ENCODE measurements at places on chromosomes 6 and 20.

DNA sequence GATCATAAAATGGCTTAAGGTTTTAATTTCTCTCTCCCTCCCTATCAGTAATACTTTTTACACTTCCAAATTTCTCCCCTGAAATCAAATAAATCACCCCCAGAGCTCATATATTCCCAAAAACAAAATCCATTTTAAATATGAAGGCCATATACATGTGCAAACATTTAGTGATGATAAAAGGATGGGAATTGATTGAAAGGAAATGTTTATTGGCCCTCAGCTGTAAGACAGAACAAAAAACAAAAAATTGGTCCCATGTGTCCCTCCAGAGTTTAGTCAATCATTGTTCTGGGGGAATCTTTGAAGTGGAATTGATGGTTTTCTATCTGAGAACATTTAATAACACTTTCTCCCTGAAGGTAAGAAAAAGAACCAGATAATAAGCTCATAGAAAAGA is 91.7 kb downstream of the COL12A1 start:
- H3K4me3 ChIP-seq = no peak overlapping the region
- no peak for DNase-seq
- no peak overlapping the region for H3K27ac ChIP-seq
- H3K36me3 ChIP-seq = no peaks in the 10 kb centered on the region
- H3K27me3 ChIP-seq = no peaks in the 10 kb centered on the region
- no peaks in the 10 kb centered on the region for H3K4me1 ChIP-seq

DNA sequence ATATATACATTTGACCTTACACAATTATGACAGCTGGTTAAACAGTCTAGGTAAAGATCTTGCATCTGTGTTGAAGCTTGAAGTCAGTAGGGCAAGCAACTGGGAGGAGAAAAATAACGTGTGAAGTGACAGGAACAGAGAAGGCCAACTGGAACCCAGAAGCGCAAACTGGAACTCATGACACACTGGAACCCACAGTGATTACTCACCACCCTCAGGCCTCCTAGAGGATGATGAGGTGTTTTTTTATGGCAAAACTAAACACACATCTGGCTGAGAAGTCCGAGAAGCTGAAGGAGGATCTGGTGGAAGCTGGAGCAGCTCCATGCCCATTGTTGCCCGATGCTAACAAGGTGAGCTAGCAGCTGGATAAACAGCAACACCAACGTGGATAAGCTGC is 108.1 kb downstream of the TMEM200A start:
- no peak overlapping the region for H3K4me3 ChIP-seq
- H3K27ac ChIP-seq = no peak overlapping the region
- H3K4me1 ChIP-seq = no peaks in the 10 kb centered on the region
- DNase-seq = no peak
- no peaks in the 10 kb centered on the region for H3K27me3 ChIP-seq

DNA sequence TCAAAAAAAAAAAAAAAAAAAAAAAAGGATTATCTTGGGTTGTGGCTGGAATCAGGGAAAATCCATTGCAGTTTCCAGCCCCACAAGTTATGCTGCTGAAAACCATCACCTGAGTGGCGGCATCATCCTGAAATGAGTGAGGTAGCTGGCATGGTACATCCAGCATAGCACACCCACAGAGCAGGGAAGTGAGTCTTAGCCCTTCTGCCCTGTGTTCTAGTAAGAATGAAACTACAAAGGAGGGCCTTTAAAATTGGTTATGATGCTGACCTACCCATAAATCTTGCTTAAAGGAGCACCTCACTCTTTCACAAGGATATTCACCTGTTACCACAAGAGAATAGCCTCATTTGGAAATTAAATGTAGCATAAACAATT is 119.2 kb downstream of the NFATC2 start:
- no peak overlapping the region for H3K27ac ChIP-seq
- no peak overlapping the region for H3K4me3 ChIP-seq
- DNase-seq = no peak

- H3K27me3 ChIP-seq = no peaks in the 10 kb centered on the region
- H3K4me1 ChIP-seq = peaks cover 37% of the 10 kb centered on the region
- H3K4me3 ChIP-seq = no peak overlapping the region
- peak; percentile 97 for DNase-seq
- H3K27ac ChIP-seq = peak overlapping the region; percentile 66
- no peaks in the 10 kb centered on the region for H3K36me3 ChIP-seq
Measured at GRCh38 chr20:34907616-34908469, 31.4 kb downstream of the ACSS2 start.

- H3K27ac ChIP-seq = no peak overlapping the region
- no peak for DNase-seq
- H3K27me3 ChIP-seq = no peaks in the 10 kb centered on the region
Measured at GRCh38 chr6:23308166-23308565, 738.8 kb downstream of the HDGFL1 start.

DNA sequence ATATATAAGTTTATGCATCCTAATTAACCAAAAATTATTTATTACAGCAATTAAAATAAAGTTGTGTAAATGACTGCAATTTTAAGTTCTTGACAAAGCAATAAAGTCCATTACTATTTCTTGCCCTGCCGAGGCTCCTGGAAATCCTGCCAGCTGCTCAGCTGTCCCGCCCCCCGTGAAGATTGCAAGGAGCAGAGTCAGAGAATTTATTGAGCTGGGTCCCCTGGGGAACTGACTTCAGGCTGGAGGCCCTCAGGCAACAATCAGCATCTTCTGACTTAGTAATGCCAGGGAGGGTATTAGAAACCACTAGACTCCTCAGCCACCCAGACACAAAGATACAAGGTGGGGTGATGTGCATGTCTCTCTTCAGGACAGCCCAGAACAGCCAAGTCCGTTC is 92.3 kb downstream of the EDN3 start:
- H3K36me3 ChIP-seq = no peaks in the 10 kb centered on the region
- no peak overlapping the region for H3K4me3 ChIP-seq
- no peaks in the 10 kb centered on the region for H3K27me3 ChIP-seq
- no peaks in the 10 kb centered on the region for H3K4me1 ChIP-seq
- DNase-seq = no peak
- H3K27ac ChIP-seq = no peak overlapping the region

- H3K27me3 ChIP-seq = no peaks in the 10 kb centered on the region
- H3K4me3 ChIP-seq = no peak overlapping the region
- DNase-seq = no peak
Measured at GRCh38 chr20:9145142-9145541, 76.3 kb downstream of the PLCB4 start.

DNA sequence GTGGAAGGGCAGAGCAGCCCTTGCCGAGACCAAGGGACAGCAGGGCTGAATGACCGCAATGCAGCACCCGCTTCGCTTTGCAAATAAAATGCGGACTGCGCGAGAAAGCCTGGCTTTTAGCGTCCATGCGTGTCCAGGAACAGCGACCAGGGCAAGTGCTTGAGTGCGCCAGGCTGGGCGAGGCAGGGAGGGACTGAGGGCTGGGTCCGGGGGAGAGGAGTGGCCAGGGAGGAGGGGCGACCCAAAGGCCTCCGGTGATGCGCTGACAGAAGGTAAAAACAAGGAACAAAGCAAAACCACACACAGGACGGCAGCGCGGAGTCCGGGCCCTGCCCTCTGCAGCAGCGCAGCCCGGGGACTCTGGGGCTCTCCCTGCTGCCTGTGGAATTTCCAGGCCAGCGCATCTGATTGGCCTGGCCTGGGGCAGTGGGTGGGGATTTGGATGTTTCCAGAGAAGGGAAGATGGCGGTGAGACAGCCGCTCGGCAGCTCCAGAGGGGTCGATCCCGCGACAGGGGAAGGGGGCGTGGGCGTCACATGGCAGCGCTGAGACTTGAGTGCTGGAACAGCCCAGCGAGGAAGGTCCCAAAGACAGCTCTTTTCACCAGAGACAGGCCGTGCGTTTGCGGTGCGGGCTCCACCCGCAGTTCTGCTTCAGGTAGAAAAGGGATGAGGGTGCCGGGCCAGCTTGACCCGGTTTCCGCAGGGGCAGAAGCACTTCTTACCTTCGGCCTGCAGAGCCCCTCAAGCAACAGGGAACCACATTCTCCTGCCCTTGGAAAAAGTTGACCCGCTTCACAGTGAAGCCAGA is 51.8 kb downstream of the SSR1 start:
- H3K4me1 ChIP-seq = peaks cover 7% of the 10 kb centered on the region
- H3K4me3 ChIP-seq = peak overlapping the region; percentile 51
- H3K27ac ChIP-seq = no peak overlapping the region
- H3K27me3 ChIP-seq = no peaks in the 10 kb centered on the region

- H3K36me3 ChIP-seq = no peaks in the 10 kb centered on the region
- H3K27me3 ChIP-seq = no peaks in the 10 kb centered on the region
- H3K27ac ChIP-seq = no peak overlapping the region
- DNase-seq = no peak
- no peak overlapping the region for H3K4me3 ChIP-seq
Measured at GRCh38 chr6:34522761-34523160, 33.4 kb downstream of the SPDEF start.

DNA sequence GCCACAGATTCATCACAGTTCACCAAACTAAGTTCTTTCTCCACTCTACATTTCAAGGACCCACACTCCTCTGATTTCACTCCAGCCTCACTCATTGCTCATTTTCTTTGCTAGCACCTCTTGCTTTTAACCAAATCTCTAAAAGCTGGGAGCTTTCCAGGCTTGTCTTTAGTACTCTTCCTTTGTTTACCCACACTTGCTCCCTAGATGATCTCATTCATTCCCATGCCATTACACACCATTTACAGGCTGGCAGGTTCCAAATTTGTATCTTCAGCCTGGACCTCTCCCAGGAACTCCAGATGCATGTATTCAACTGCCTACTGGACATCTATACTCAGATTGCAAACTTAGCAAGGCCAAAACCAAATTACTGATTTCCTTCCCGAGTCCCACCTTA is 5.3 kb upstream of the GUCA1B start:
- H3K27ac ChIP-seq = no peak overlapping the region
- H3K4me1 ChIP-seq = peaks cover 6% of the 10 kb centered on the region
- no peak overlapping the region for H3K4me3 ChIP-seq
- H3K36me3 ChIP-seq = peaks cover 3% of the 10 kb centered on the region

GRCh38 chr6:1599469-1599868 is 10.2 kb upstream of the FOXC1 start:
- peaks cover 3% of the 10 kb centered on the region for H3K4me1 ChIP-seq
- no peak overlapping the region for H3K4me3 ChIP-seq
- no peak overlapping the region for H3K27ac ChIP-seq

DNA sequence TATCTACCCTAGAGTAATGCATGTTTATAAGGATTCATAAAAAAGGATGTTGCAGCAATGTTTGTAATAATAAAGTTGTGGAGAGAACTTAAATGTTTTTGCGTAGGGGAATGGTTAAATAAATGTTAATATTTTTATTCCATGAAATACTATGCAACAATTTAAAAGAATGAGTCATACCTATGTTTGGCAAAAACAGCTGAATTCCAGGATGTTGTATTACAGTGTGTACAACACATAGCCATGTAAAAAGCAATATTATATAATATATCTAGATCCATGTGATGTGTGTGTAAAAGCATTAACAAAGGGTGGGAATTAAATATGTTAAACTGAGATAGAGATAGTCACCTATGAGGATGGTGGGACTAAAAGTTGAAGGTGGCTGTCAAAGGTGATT is 21.1 kb upstream of the PKIB start:
- no peak for DNase-seq
- no peak overlapping the region for H3K27ac ChIP-seq
- no peaks in the 10 kb centered on the region for H3K4me1 ChIP-seq
- H3K36me3 ChIP-seq = no peaks in the 10 kb centered on the region
- no peaks in the 10 kb centered on the region for H3K27me3 ChIP-seq

DNA sequence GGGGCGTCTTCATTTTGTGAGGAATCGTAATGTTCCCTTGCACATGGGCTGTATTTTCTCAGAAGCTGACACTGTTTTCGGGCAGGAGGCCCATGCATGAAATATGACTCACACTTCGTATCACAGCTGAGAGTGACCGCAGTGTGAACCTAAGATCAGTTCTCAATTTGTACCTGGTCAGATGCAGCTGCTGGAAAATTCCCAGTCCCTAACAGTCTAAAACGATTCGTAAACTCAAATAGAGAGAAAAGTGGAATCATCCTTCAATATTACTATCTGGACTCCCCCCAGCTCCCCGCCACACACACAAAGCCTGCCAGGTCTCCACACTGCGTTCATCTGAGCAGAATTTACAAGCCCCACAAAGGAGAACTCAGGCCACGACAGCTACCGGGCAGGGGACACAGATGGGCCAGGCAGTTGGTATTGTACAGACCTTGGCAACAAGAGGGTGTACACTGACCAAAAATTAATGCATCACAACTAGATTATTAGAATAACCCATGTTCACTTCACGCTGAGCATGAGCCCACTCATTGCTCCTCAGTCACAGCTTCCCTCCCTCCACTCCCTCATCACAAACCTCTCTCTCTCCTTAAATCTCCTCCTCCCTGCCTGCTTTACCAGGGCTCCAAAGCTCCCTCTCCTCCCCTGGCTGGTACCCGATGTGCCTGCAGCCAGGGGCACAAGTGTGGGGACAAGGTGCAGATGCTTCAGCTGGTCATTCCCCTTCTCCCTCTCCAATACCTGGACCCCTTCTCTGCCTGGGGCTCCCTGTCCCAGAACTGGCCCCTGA is 488.4 kb downstream of the PREX1 start:
- no peaks in the 10 kb centered on the region for H3K36me3 ChIP-seq
- H3K27ac ChIP-seq = no peak overlapping the region
- no peak overlapping the region for H3K4me3 ChIP-seq
- DNase-seq = no peak
- H3K27me3 ChIP-seq = peaks cover 3% of the 10 kb centered on the region

GRCh38 chr6:104617591-104617990 is 242.1 kb downstream of the HACE1 start:
- H3K36me3 ChIP-seq = no peaks in the 10 kb centered on the region
- DNase-seq = no peak
- no peaks in the 10 kb centered on the region for H3K27me3 ChIP-seq
- H3K4me3 ChIP-seq = no peak overlapping the region
- no peak overlapping the region for H3K27ac ChIP-seq

DNA sequence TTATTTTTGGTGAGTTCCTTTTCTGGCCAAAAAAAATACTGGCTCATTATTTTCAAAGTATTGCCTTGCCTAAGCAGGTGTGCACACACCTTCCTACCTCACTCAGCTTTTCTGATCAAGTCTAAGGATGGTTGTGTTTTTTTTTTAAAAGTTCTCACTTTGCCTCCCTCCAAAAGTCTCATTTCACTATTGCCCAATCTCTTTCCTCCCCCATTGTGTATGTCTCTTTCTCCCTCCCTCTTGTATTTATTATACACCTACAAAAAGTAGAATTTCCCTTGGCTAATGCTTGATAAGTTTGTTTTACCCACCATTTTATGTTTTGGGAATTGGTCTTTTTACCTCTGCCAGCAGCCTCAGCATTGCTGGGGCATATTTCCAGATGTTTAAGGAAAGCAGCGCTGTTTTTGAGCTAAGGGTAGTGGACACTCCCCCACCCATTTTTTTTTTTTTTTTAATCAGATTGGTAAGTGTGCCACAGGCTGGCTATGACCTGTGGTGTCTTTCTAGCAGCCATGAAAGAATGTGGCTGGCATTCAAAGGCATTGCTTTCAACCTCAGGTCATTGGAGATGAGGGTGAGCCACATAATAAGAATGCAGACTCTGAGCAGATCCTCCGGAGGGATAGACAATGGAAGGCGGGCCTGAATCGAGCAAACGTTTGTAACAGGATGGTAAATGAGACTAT is 668.6 kb downstream of the UTRN start:
- H3K27ac ChIP-seq = no peak overlapping the region
- no peaks in the 10 kb centered on the region for H3K36me3 ChIP-seq
- no peak for DNase-seq
